ENCODE measurements at places on chromosomes 11 and 22. TPM values are rescaled to one million over a fixed set of nuclear protein-coding genes. Genes with fewer than 3 reads are reported as not detected.
A peak's percentile ranks its signal among the peaks of the same experiment; 100 is the strongest.

The DUSP8 gene
- 0.88 TPM for total RNA-seq

The RTN4R gene
- 19.3 TPM for total RNA-seq

The POU2AF1 gene
- total RNA-seq: not detected

The TIMM10 gene
- total RNA-seq: 42.2 TPM

DNA sequence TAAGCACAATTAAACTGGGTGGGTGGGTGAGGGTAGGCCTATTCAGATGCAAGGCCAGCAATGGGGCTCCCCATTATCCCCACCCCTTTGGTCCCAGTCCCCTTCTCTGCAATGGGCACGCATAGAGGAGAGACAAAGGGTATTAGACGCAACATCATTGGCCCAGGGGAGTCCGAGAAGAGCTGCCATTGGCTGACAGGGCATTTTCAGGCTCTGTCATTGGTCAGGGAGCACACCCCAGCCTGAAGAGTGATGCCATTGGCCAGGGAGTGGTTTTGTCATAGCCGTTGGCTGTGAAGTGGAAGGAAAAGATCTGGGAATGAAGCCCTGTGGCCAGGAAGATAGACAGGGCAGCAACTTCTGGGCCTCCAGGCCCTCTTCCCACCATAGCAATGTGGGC is 2.8 kb upstream of the TRIM3 start:
- no peak for DNase-seq

- no peak for DNase-seq
These were observed 4.1 kb downstream of the SBF2 start for GRCh38 chr11:10289765-10290380.

GRCh38 chr11:102179371-102179770 is 69.1 kb downstream of the YAP1 start:
- no peak for DNase-seq

- peak; percentile 92 for DNase-seq
These were observed 9.8 kb downstream of the TRAF6 start for GRCh38 chr11:36500315-36500721.

DNA sequence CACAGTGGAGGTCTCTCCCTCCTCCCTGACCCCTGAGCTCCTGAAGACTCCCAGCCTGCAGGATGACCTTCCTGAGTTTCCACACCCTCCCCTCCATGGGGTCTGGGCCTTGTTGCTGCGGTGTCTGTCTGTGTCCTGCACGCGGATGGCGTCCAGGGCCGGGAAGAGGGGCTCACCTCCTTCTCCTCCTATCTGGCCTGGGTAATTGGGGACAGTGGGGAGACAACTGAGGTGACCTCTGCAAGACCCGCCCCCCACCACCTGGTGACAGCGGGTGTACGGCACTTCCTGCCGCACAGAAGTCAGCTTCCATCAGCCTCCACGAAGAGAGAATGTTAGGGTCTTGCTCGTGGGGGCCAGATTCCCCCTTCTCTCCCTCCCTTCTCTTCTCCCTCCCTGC is 31.7 kb downstream of the LINC01488 start:
- no peak for DNase-seq

DNA sequence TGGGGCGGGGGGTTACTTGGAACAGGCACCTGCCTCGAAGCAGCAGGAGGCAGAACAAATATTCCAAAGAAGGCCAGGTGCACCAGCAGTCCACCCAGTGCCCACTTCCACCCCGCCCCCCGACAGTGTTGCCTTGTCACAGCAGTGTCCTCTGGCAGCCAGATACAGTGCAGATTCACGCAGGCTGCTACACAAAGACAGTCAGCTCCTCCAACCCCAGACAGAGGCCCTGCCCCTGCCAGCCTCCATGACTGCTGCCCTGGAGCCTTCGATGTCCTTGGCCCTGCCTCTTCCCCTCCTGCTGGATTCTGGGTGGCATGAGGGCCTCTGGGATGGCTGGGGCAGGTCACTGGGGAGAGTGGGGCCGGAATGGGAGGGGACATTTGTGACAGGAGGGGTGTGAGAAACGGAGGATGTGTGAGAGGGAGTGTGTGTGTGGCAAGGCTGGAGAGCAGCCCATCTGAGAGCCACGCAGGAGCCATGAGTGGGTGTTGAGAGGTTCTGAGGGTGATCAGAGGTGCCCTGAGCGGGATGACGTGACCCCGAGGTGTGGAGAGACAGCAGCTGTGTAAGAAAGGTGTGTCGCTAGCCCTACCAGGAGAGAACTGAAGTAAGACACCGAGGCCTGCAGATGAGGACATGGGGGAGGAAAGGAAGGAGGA is 173.7 kb downstream of the CEP164 start:
- DNase-seq: no peak

- DNase-seq: no peak
These were observed 5.1 kb downstream of the TRIM5 start for GRCh38 chr11:5679811-5680210.

DNA sequence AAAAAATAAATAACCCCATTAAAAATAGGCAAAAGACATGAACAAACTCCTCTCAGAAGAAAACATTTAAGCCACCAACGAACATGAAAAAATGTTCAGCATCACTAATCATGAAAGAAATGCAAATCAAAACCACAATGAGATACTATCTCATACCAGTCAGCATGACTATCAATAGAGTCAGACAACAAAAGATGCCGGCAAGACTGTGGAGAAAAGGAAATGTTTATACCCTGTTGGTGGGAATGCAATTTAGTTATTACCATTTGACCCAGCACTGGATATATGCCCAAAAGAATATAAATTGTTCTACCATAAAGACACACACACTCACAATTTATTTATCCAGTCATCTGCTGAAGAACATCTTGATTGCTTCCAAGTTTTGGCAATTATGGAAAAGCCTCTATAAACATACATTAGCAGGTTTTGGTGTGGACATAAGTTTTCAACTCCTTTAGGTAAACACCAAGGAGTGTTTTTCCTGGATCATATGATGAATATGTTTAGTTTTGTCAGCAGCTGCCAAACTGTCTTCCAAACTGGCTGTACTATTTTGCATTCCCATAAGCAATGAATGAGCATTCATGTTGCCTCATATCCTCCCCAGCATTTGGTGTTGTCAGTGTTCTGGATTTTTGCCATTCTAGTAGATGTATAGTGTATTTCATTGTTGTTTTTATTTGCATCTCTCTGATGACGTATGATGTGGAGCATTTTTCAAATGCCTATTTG is 28.0 kb downstream of the OR8D1 start:
- DNase-seq: peak; percentile 67

- DNase-seq: no peak
These were observed 74.3 kb downstream of the BRD1 start for GRCh38 chr22:49753276-49753890.

DNA sequence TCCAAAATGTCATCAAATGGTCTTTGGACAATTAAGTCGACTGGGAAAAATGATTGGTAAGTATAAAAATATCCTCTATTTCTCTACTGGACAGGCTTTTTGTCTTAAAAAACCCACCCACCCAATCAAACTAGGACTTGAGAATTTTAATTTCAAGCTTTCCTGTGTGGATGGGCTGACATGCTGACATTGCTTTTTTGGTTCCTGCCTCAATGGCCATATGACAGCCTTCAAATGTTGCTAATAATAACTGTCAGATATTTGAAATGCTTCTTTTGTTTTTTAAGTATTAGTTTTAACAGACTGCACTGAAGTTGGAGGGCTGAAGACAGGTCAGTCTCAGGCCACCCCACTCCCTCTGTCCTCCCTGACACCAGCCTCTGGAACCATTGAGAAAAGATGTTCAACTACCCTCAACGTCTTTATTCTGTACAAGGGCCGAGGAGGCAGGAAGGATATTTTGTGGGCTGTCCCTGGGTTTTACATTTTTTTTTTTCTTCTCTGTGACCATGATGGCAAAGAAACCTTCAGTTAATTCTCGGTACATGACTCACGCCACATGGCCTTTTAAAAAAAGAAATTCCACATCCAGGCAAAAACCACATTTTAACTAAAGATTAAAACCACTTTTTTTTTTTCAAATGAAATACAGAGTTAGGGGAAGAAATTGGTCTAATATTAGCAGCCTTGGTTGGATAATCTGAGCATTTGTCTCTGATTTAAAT is 130.4 kb downstream of the SLC1A2 start:
- peak; percentile 42 for DNase-seq
